ENCODE measurements at places on chromosomes 7 and 10.

- DNase-seq = no peak
Measured at GRCh38 chr10:62017491-62017870, 116.0 kb downstream of the ARID5B start.

- peak; percentile 65 for DNase-seq
Measured at GRCh38 chr7:140176122-140176701, 571 bp downstream of the KDM7A start.

GRCh38 chr10:30359373-30360206 is 10.5 kb upstream of the MTPAP start:
- peak; percentile 94 for DNase-seq

DNA sequence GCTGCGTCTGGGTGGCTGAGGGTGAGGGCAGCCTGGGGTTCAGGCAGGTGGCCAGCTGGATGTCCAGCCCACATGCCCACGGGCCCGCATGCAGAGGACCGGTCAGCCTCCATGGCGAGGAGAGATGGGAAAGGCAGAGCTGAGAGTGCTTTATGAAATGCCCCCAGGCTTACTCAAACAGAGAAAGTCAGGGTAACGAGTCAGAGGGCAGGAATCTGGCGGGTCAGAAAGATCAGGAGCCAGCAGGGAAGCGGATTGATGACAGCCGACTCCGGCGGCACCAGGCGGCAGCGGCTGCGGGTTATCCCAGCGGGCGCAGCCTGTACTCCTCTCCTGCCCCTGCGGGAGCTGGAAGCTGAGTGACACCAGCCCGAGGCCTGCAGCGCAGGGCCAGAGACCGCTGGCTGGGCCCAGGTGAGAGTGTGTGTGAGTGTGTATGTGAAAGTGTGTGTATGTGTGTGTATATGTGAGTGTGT is 13.4 kb downstream of the SLC13A4 start:
- DNase-seq = no peak

Measured in DMS53 (cell line).